ENCODE measurements at places on chromosomes 4 and X.

DNA sequence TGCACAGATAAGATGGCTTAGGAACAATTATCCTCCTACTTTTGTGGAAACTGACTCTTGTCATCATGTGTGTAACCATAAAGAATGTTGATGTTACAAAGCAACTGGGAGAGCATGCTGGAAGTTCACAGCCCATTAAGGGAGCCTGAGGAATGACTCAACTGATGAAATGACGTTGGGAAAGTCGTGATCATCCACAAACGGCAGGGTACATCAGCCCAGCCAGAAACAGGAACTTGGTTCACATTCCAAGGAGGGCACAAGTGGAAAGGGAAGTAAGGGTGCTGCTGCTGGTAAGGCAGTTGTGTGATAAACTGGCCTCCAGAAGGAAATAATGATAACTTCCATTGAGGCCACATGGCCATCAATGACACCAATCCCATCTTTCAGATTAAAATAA, 6.7 kb downstream of the TEC start:
- DNase-seq, result no peak

GRCh38 chr4:8345053-8345945, 75.7 kb downstream of the HTRA3 start:
- DNase-seq, result no peak

DNA sequence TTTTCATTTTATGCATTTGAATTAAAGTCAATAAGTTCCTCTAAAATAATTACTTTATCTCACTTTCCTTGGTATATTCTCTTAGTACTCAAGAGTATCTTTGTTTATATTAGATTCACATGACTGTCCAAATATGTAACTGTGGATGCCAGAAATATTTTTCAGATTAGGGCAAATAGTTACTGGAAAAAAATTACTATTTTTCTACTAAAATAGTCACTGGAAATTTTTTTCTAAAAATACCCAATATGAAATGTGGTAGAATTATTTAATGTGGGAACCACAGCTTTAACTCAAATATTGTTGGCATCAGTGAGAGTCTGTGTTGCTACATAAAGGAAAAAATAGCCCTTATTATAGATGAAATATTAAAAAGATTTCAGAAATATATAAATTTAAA, 70.4 kb upstream of the NMU start:
- no peak for DNase-seq

DNA sequence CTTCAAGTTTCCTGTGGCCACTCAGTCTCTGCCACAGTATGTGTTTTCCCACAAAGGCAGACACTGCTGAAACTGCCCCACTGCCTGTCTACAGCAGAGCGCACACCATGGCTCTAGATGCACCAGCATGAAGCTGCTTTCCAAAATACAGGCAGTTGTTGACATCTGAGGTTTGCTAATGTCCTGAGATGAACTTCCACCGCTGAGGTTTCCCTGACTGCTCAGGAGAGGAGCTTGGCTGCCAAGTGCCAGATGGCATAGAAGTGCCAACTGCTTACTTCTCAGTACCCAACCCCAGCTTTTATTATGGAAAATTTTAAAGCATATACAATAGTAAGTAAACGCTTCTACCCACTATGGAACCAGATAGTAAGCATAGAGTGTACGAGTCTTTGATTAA, 61.0 kb upstream of the EXOC1L start:
- DNase-seq, result no peak

GRCh38 chr4:54581807-54582206, 76.0 kb upstream of the KIT start:
- DNase-seq, result no peak

DNA sequence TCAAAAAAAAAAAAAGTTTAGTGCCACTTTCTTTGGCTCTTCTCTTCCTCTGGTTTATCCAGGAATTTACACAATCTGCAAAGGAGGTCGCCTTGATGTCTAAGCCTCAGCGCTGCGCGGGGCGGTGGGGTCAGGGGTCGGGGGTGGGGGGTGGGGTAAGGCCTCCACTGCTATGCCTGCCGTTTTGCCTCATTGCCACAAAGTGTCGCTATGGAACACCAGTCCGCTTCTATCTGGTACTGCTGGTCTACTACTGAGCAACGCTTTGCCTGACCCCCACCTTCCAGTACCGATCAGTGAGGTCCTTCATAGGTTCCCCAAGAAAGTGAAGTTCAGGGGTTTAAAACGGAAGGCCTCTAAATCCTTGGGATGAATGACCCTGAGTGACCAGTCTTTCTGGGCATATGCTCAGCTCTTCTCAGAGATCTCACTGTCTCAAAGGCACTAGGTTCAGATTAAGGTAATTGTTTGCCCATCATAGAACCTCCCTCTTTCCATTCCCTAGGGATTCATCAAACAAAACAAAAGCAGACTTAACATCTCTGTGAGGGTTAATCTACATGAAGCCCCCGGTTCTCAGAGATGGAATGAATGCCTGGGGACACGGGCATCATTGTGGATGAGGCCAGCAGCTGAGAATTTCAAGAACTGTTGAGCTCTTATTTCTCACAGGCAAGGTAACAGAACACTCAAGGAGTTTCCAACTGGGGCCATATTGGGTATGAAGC, 16.9 kb upstream of the TSR2 start:
- no peak for DNase-seq

DNA sequence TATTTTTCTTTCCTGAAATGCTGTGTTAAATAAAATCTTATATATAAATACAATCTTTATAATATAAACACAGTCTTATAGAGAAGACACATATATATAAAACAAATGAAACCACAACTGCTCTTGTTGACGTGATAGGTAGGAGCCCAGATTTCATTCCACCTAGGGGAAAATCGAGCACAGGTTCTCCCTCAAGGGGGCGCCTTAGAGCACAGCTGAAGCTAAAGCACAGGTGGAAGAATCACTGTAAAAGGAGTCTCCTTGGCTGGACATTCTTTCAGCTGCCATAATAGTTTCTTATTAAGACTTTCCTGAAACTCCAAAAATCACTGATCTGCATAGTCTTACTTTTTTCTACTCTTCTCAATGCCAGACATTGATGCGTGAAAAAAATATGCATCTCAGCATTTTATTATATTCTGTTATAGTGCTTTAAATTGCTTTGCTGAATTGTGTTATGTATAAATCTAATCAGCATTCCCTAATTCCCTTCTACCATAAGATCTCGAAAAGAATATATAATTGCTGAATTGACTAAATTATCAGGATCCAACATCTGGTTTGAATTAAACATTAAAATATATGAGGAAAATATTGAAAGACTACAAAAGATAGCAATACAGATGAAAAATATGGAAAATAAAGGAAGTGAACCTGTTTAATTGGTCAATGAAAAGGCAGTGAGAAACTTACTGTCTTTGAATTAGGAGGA, 25.5 kb upstream of the RXFP1 start:
- no peak for DNase-seq

GRCh38 chr4:177638871-177639270, 196.6 kb upstream of the AGA start:
- DNase-seq, result no peak

DNA sequence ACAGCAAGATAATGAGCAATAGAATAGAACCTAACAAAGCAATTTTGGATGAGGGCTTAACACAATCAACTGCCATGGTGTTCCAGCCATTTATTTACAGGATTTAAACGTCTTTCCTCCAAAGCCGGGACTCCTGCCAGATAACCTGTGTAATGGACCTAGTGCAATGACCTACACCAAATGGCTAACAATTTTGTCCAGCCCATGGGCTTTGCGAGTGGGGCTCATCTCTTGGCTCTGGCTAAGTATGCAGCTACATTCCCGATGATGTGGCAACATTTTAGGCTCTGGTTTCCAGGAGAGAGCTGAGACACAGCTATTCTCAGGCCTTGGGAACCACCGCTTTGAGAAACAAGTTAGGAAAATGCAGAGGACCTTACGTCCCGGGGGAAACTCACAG, 822.3 kb upstream of the FTHL17 start:
- DNase-seq, result no peak

DNA sequence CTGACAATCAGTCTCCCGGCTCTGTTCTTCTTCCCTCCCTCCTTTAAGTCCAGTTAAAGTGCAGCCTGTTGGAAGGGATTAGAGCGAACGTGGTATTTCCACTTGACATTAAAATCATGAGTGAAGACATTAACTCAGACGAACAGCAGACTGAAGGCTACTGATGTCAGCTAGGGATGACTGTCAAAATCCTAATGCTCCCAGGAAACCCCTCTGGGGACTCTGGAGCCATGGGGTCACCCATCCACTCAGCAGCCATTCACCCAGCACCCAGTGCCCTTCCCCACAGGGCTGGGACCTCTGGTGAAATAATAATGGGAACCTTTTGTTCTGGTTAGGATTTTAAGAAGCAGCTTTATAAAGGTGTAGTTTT, 113.9 kb downstream of the DRD5 start:
- DNase-seq, result no peak

DNA sequence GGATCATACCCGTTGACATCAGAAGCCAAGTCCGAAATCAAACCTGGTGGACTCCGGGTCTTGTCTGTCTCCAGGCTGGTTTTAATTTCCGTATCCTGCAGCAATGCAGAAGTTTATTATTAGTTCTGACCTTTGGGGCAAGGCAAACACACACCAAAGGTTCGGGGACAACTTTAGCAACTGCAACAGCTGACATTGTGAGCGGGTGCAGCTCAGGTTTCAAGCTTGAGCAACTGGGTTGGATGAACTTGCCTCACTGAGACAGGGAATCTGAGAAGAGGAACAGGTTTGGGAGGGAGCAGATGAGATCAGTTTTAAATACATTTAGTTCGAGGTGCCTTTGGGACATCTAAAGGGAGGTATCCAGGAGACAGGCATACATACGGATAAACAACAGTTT, 110.7 kb downstream of the GNL3L start:
- no peak for DNase-seq
